ENCODE measurements at places on chromosomes 11 and 22.

- DNase-seq = peak; percentile 42
These were observed 4.3 kb upstream of the SBF2 start for GRCh38 chr11:10298342-10298741.

DNA sequence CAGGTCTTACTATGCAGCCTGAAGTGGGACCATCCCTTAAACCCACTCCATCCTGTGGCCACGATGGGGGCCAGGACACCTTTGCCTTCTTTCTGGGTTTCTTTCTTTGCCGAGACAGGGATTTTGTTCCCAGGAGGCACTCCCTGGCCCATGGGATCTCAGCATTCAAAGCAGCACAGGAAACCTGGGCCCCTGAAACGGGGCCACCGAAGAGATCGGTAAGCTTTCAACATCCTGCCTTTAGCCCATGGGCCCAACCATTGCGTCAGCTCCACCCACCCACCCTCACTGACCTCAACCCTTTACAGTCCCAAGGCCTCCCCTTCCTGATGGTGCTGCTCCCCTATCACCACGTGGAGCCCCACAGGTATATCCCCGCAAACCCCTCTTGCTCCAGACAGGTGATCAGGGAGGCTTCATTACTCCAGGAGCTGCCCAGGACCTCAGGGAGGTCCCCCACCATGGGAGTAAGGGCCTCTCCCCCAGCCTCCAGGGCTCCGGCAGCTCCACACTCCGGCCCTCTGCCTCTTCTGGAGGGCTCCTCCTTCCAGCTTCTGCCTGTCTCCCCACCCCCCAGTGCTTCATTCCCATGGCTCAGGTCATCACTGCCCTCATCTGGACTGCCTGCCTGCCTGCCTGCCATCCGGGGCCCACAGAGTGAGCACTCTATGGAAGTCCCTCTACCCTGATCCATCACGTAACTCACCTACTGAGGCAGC is 42.0 kb upstream of the TUB start:
- DNase-seq = no peak

DNA sequence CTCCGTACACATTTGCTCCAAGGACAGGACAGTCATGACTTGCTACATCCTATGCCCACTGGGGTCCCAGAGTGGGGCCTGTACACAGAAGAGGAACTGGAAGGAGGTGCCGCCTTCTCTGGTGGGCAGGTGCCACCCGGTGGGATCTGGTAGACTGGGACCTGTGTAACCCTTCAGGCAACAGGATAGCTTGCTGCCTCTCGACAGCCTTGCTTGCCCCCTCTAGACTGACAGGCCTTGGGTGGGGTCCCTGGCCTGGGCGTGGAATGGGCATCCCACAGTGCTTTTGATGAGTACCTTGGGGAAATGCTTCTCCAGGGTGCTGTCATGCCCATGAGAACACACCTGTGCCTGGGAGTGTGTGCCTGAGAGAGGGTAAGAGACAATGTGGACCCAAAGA is 15.8 kb downstream of the SHANK3 start:
- no peak for DNase-seq

DNA sequence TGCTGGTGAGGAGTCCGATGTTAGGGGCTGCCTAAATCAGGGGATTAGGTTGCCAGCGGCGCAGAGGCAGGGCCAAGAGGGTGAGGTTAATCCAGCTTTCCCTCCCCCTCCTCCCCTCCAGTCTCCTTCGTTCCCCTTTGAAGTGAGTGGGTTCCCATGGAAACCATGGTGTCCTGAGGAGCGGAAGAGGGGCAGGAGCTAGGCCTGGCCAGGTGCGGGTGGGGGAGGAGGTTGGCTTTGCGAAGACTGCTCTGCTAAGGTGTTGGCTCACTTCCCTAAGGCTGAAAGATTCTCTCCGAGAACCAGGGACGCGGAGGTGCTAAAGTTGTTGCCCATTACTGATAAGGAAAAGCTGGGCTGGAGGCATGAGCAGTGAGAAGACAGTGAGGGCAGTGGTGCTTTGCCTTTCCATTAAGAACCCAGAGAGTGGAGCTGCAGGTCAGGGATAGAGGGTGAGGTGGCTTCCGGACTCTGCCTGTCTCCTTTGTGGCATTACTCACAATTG is 124.6 kb downstream of the FEZ1 start:
- DNase-seq = no peak

DNA sequence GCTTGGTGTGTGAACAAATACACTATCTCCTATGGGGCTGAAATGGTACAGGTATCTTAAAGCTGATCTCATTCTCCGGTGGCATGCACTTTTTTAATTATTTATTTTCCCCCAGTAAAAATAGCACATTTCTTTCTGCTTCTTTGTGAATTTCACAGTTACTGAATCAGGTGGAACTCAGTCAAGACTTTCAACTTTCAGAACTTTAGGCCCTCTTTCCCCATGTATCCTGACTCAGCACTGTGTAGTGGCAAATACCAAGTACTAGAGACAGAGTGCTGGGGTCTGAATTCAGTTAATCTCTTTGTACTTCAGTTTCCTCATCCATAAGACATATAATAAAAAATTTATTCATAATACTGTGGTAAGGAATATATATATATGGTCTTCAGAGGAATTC is 223.9 kb downstream of the CSNK2A3 start:
- no peak for DNase-seq

DNA sequence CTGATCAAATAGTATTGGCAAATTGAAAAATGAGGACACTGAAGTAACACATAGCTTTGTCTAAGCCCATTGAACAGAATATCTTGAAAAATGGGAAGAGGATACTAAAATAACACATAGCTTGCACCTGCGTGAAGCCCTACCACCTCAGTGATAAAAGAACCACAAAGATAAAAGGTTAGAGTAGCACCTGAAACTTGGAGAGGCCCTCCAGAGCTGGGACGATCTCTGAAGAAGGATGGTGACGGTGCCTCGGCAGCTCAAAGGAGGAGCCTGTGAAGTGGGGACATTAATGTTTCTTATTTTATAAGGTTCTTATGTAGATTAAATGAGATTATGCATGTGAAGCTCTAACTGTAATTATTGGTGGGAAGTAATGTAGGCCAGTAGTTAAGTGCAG is 23.1 kb upstream of the ARHGAP42 start:
- DNase-seq = no peak

- no peak for DNase-seq
These were observed 155.1 kb upstream of the SOX6 start for GRCh38 chr11:16511116-16512114.

DNA sequence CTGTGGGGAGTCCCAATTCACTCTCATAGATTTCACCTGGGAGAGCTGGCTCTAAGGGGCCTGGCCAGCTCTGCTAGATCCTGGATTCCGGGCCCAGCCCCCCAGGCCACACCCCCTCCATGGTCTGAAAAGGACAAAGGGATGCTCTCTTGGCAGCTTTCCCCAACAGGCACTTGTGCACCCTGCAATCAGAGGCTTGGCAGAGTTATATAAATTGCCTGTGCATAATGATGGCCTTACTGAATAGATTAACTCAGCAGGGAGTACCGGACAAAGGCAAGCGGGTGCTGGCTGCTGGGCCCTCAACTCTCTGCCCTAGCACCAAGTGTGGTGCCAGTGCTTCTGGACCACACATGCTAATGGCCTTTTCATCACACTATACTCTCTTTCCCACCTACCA is 461.6 kb downstream of the BUD13 start:
- no peak for DNase-seq

DNA sequence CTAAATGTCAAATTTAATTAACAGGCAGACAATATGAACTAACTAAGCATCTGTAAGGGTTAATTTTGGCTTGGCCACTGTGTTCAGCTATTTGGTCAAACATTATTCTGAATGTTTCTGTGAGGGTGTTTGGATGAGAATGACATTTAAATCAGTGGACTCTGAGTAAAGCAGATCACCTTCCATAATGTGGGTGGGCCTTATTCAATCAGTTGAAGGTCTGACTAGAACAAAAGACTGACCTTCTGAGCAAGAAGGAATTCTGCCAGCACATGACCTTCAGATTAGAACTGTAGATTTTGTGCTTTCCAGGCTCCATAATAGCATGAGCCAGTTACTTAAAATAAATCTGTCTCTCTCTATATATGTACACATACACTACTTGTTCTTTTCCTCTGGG is 12.0 kb upstream of the EED start:
- no peak for DNase-seq

DNA sequence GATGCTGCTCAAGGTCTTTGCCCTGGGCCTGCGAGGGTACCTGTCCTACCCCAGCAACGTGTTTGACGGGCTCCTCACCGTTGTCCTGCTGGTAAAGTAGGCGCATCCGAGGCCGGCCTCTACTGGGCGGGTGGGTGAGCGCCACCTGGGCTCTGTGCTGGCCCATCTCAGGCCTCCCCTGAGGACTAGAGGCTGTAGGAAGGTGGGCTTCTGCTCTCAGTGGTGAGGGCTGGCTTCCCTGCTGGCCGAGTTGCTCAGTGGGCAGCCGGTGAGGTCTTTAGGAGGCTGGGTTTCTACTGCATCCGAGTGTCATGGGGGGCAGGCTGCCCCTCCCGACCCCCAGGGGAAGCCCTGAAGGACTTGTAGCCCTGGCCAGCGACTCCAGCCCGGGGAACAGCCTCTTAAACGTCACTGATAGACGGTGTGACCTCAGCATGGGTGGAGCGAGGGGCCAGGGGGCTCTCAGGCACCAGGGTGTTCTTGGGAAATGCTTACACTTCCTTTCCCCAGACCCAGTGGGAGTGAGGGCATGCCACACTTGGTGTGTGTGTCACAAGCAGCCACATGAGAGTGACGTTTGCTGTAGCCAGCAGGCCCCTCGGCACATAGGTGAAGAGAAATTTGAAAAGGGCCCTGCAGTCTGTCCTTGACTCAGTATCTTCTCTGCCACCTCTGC is 30.3 kb downstream of the TPCN2 start:
- no peak for DNase-seq

DNA sequence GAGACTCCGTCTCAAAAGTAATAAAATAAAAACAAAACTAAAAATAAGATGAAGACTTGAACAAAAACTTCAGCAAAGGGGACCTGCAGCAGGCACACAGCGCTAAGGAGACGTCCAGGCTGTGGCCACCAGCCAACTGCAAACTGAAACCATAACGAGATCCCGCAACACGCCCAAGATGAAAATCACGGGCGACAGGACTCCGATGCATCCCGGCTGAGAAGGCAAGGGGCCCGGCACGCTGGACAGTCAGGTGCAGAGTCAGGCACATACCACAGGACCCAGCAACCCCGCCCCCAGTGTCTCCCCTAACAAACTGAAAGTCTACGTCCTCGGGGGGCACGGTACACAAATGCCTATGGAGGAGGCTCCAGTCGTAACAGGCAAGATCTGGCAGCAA is 9.2 kb downstream of the HRAS start:
- no peak for DNase-seq

DNA sequence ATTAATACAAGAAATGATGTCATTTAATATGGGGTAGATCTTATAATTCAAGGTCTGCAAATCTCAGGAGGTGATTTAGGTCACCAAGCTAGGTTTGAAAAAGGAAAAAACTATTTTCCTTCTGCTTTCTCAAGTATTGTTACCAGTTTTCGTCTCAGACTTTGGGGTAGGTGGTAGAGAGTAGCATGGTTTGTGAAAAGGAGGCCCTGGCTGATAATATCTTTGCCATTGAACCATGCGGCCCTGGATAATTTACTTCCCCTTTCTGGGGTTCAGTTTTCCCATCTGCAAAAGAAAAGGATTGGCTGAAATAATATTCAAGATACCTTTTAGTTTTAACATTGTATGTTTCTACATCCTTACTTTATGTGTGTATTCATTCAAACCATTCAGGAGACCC is 92.1 kb downstream of the WNT11 start:
- no peak for DNase-seq

DNA sequence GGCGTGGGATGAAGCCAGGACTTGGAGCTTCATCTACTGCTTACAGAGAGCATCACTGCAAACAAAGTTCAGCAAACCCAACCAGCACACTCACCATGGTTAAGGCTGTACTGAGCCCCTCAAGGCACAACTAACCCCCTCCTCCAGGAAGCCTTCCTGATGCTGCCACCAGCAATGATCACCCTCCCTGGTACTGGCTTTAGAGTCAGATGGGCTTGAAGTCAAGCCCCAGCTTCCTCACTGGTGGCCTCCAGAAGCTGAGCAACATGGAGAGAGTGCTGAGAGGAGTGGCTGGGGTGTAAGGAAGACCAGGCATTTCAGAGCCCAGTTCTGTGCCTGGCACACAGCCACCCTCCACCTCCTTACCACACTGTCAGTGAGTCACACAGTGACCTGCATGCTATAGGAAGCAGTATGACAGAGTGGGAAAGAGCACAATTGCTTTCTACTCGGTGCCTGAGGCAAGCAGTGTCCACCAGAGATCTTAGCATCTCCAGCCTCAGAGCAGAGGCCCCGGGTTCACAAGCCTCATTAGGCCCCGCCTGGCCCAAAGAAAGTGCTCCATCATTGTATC is 24.7 kb upstream of the BAIAP2L2 start:
- DNase-seq = no peak

DNA sequence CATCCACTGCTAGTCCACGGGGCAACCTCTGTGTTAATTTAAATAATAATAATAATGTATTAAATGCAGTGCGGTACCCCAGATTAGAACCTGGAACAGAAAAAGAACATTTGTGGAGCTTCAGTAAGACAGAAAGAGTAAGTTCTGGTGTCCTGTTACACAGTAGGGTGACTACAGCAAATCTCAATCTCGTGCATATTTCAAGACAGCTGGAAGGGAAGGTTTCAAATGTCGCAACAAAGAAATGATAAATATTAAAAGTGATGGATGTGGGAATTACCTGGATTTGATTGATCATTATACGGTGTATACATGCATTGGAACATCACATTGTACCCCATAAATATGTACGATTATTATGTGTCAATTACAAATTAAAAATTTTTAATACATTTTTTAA is 1.7 kb upstream of the RAC2 start:
- DNase-seq = no peak

GRCh38 chr22:47782328-47783075 is 1020.1 kb downstream of the TBC1D22A start:
- no peak for DNase-seq

- no peak for DNase-seq
These were observed 2.9 kb downstream of the QSER1 start for GRCh38 chr11:32895471-32895870.

DNA sequence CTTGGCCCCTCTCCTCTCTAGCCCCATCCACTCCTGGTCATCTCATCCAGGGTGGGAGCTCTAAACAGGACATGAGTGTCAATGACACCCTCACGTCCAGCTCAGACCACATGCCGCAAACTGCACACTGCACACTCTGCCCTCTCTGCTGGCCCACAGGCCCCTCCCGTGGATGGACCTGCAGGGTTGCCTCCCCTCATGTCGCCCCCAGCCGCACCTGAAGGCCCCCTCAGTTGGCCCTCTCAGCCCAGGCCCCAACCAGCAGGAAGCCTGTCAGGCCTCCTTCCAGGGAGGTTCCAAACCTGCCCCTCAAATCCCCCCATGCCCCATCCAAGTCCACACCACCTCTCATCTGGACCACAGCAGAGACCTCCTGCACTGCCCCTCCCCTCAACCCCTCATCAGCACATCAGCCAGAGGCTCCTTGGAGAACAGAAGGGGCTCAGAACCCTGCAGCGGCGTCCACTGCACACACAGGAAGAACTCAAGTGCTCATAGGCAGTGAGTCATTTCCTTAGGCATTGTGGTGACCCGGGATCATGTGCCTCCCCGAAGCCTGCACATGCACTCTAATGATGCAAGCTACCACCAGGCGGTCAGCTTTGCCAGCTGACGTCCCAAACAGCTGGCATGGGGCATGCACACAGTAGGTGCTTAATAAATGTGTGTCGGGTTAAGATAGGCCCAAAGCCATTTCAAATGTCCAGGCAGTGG is 12.9 kb upstream of the CDKN1C start:
- DNase-seq = peak; percentile 41

GRCh38 chr22:23970201-23970641 is 3.5 kb downstream of the DDTL start:
- DNase-seq = no peak
